ENCODE measurements at places on chromosomes 4 and X.

GRCh38 chrX:129007631-129008030 lies 515.7 kb downstream of the SMARCA1 start:
- ATAC-seq: no peak

DNA sequence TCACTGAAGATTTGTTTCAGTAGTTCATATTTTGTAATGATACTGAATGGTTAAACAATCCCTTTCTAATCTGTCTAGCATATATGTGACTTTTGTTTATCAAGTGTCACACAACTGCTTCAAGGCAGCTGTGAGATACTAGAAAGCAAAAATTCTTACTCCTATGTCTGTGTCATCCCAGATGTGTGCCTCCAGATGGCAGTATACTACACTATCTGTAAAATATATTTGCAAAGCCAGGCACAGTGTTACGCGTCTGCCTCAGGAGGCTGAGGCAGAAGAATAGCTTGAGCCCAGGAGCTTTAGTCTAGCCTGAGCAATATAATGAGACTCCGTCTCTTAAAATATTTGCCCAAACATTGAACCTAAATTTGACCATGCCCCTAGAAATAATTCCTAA lies 4.0 kb downstream of the NUDT10 start:
- ATAC-seq: peak; percentile 53

DNA sequence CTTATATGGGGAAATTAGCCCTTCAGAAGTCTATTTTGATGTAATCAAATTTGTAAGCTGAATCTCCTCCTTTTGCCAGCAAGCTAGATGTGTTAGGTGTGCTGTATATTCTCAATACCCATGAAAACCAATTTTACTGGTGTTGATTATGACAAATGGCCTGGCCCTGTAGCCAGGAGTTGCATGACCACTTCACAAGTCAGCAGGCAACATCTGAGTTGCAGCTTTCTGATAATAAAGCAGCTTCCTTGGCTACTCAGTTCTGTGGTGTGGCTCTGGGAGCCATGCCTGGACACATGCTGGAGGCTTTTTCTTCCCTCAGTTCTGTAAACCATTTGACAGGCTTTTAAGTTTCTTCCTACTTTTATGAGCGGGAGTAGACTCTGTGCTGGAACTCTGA lies 154.1 kb upstream of the CXCL13 start:
- no peak for ATAC-seq

DNA sequence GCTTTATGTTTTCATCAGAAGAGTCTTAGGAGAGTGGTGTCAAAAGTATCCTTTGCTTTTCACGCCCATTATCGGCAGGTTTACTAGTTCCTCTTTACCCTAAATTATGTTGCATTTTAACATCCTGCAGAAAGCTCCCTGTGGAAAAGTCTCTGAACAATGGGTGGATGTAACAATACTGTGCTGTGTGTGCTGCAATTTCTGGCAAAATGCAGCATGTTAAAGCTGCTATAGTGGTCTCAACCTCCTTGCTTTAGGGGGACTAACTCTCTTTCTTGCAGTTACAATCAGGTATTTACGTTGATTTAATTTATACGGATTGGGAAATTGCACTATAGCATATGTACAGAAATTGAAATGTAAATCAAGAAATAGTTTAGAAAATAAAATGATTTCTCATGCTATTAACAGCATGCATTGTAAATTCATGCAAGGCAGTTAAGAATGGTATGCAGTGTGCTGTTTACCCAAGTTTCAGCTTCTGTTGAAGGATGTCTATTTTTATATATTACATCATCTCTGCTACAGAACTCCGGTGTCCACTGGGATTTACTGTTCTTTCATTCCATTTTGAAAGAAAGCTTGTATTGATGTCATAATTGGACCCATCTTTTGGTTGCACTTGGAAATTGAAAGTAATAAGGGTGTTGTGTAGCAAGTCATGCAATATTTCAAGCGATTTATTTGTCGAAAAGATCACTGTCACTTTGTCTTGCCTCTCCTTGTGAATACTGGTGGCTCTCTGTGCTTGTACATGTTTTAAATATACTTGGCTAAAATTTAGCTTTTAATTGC lies 145.7 kb downstream of the RAPGEF2 start:
- no peak for ATAC-seq

DNA sequence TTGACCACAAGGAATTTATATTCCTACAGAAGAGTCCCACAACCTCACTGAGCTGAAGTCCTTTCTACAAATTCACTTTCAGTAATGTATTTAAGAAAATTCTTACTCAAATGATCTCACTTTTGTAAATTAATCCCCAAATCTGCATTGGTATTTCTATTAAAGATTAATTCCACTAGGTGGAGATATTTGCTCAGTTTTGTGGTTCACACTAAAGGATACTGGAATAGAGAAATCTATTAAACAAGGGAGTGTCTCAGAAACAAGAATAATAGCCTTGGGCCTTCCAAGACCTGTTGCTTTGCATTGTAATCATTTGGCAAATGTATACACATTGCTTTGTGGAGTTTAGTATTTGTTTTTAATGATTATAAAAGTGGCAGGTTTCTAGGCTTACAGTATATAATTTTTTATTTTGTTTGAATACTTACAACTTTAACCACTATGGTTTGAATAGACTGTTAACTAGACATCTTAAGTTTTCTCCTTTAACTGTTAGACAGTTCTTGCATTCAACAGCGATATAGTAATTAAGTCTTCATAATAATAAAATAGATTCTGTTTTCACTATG lies 25.9 kb downstream of the CFAP299 start:
- no peak for ATAC-seq

DNA sequence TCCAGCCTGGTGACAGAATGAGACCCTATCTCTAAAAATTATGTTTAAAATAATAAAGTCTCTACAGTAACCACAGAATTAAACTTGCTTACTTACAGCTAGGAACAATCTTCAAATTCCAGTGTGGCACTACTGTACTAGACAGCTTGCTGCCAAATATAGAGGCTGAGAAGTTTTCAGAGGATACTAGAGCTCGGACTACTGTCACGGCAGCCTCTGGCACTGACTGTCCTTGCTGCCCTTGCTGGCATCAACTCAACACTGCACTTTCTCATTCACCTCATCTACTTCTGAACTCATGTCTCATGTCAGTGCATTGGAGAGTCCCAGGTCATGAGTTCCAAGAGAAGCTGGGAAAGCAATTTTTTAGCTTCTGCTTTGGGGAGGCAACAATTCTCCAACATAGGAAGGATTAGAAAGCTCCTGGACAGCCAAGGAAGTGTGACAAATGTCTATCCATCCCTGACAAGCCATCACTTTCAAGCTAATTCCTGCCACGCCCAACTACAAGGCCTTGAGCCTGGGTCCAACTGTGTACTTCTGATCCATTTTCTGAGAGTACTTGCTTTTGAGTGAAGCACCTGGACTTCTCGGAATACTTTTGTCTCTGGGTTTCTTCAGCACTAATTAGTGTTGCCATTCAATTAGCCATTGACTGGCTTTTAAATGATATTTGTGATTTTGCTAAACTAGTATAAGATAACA lies 98.6 kb upstream of the NR3C2 start:
- no peak for ATAC-seq

- ATAC-seq: peak; percentile 43
Observed at GRCh38 chr4:183721207-183722081, 62.4 kb downstream of the TRAPPC11 start.

DNA sequence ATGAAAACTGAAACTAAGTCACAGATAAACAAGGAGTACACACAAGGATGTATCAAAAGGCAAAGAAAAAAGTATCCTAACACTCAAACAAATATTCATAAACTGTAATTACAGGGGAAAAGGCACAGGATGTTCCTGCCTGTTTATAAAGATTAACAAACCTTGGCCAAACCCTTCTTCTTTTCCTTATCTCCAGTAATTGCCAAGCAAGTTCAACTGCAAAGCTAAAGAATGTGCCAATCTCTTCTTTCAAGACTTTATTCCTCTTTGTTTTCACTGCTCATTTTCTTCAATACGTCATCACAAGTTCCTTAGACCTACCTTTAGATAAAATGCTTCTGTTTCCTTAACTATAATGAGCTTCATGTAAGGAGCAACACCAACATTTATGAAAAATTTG lies 171.2 kb downstream of the AMELX start:
- ATAC-seq: no peak

GRCh38 chr4:5963611-5964010 lies 54.6 kb downstream of the C4orf50 start:
- no peak for ATAC-seq

DNA sequence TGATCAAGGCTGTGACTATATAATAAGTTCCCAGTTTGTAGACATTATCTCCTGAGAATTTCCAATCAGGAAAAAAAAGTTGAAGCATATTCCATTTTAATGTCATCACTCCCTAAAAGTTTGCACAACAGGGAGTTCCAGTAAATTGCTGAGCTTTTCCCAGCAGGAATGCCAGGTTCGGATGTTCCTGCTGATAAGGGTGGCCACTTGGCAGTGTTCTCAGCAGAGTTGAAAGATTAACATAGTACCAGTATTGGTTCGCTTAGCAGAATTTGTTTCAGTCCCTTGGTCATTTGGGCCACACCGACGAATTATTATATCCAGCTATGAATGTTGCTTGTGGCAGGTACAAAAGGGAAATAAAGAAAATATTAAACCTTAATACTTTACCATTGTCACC lies 5.2 kb upstream of the CXCL2 start:
- no peak for ATAC-seq

- no peak for ATAC-seq
Observed at GRCh38 chr4:833156-833555, 7.2 kb upstream of the CPLX1 start.

DNA sequence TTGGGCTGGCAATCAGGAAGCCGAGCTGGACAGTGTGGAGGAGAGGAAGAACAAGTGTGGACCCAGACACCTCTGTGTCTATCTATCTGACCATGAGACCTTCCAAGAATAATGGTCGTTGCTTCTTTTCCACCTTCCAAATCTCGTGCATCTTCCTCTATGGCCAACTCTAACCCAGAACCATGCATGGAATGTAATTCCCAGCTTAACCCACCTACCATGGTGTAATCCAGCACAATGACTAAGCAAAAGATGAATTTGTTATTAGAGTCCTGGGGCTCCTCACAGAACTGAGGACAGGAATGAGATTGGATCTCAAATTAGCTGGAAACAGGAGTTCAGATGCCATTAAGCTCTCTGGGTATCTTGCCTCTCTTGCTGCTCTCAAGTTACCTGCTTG lies 17.4 kb upstream of the TMEM184C start:
- ATAC-seq: no peak

DNA sequence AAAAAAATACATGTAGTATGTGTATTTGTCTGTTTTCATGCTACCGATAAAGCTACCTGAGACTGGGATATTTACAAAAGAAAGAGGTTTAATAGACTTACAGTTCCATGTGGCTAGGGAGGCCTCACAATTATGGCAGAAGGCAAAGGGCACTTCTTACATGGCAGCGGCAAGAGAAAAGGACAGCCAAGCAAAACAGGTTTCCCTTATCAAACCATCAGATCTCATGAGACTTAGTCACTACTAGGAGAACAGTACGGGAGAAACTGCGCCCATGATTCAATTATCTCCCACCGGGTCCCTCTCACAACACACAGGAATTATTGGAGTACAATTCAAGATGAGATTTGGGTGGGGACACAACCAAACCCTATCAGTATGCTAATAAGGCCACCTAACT lies 137.0 kb upstream of the ELOVL6 start:
- ATAC-seq: no peak

- ATAC-seq: no peak
Observed at GRCh38 chr4:70559211-70559830, 32.7 kb upstream of the AMBN start.

DNA sequence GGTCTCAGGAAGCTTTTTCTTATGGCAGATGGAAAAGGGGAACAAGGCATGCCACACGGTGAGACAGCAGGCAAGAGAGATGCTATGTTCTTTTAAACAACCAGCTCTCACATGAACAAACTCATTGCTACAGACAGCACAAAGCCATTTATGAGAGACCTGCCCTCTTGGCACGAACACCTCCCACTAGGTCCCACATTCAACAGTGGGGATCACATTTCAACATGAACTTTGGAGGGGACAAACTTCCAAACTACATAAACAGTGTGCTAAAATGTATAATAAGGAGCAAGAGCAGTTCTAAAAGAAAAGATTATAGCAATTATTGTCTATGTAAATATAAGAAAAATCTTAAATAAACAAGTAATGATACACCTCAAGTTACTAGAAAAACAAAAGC lies 391.8 kb upstream of the CPXCR1 start:
- no peak for ATAC-seq

DNA sequence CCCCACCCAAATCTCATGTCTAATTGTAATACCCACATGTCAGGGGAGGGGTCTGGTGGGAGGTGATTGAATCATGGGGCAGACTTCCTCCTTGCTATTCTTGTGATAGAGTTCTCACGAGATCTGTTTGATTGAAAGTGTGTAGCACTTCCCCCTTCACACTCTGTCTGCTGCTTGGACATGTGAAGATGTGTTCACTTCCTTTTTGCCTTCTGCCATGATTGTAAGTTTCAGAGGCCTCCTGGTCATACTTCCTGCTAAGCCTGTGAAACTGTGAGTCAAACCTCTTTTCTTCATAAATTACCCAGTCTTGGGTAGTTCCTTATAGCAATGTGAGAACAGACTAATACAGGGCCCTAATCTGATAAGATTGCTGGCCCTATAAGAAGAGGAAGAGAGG lies 1514.8 kb downstream of the RPA4 start:
- no peak for ATAC-seq

DNA sequence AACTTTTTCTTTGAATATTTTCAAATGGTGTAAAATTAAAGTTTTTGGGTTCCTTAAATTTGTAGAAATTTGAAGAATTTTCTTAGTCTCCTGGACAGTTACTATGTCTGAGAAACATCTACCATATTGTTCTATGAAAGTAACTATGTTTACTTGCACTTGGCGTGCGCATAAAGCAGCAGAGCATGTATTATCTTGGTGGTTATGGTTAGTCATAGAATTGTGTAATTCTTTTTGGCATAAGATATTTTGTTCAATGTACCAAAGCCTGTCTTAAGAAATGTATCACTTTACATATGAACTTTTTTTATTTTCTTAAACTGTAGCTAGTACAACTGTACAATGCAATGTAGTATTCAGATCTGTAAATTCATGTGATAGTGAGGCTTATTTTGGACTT lies 49.2 kb downstream of the CDS1 start:
- no peak for ATAC-seq

GRCh38 chrX:9847071-9847470 lies 60.8 kb downstream of the SHROOM2 start:
- ATAC-seq: no peak

DNA sequence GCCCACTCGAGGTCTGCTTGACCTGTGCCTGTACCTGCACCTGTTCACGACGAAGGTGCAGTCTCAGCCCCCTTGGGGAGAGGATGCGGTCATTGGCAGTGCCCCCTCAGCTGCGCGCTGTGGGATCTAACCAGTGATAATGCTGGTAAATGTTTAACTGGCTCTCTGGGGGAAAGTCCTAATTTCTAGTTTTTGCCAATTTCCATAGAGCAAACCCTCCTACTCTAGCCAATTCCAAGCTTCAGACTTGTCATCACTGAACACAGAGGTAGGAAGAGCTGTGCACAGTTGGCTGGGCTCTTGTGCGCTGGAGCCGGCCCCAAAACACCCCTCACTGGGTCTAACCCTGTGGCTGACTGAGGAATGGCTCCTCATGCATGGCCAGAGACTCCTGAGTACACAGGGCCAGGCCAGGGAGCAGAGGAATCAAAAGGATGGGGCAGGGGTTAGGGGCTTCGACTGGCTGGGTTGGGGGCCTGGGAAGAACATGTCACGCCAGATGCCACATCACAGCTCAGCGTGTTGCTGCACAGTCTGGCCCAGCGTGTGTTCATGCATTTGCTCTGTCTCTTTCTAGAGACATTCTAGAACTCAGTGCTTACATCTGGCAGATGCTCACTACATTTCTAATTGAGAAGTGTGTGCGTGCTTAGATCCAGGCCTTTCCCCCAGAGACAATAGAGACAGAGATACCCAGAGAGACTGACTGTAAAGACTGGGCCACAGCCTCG lies 270.8 kb downstream of the BCOR start:
- ATAC-seq: no peak

GRCh38 chr4:157674699-157675098 lies 454.2 kb downstream of the GRIA2 start:
- ATAC-seq: no peak
